ENCODE measurements at places on chromosomes 16 and 17. TPM values are rescaled to one million over a fixed set of nuclear protein-coding genes. Genes with fewer than 3 reads are reported as not detected.

Gene SEPTIN12
- not detected for total RNA-seq

Gene NPIPA5
- total RNA-seq, result 4.1 TPM

Gene PNMT
- total RNA-seq, result not detected

GRCh38 chr16:85245307-85246172 is 133.3 kb upstream of the CIBAR2 start:
- peak; percentile 82 for DNase-seq

DNA sequence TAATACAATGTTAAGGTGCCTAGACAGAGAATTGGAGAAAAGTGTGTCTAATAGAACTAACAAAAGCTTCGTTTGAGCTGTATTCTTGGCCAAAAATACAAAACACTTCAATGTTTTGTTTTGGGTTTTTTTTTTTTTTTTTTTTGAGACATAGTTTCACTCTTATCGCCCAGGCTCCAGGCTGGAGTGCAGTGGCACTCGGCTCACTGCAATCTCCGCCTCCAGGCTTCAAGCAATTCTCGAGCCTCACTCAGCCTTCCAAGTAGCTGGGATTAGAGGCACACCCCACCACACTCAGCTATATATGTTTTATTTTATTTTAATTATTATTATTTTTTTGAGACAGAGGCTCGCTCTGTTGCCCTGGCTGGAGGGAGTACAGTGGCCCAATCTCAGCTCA is 38.3 kb upstream of the CARMIL2 start:
- DNase-seq, result no peak

DNA sequence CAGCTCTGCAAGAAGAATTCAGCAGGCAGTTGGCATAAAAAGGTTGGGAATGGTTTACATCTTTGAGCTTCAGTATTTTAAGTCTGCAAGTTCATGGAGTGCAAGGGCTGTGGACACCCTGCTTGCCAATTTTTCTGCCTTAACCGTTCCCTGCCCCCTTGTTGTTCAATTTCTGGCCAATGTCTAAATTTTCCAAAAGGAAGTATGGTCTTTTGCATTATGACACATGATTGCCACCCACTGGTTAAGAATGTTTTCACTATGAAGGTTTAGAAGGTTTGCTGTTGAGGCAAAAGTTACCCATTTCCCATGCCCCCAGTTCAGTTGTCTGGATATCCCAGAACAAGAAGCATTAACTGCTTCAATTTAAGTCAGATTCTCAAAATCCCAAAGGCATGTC is 441.9 kb downstream of the CDH13 start:
- DNase-seq, result peak; percentile 89

- DNase-seq, result peak; percentile 81
Observed at GRCh38 chr17:1515640-1516387, 598 bp downstream of the INPP5K start.

All from Karpas-422 (cell line).